ENCODE measurements at places on chromosomes 1 and 21.
A peak's percentile ranks its signal among the peaks of the same experiment; 100 is the strongest.

- no peak for DNase-seq
Measured at GRCh38 chr1:25825605-25826004, 5.9 kb downstream of the MTFR1L start.

DNA sequence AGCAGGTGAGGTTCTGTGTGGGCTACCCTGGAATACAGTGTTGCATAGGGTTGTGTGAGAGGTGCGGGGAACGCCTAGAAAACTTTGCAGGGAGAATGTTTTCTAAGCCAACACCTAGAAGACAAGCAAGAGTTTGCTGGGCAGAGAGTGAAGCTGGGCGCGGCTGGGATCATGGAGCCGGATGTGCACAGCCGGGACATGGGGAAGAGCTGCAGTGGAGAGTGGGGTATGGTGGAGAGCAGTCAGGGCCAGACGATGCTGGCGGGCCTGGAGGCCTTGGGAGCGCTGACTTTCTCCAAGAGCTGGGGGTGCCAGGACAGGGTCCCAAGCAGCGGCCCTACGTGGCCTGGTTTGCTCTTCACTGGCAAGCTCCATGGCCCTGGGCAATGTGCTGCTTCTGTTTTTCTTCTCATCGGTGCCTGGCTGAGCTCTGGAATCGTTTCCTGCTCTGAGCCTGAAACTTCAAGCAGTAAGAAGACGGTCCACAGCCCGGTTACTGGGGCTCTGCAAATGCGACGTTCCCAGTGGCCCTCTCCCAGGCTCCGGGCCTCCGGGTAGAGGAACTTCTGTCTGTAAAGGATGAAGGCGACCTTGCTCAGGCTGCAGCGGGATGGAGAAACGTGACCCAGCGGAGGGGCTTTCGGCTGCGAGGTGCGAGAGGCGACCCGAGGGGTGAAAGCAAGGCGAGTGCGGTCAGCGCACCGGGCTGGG, 51.9 kb upstream of the CD34 start:
- peak; percentile 66 for DNase-seq

- DNase-seq, result no peak
Measured at GRCh38 chr1:48582408-48582807, 110.4 kb upstream of the SPATA6 start.

GRCh38 chr1:35797380-35797779, 10.4 kb upstream of the AGO4 start:
- DNase-seq, result no peak

- peak; percentile 42 for DNase-seq
Measured at GRCh38 chr1:216750031-216750627, 26.9 kb upstream of the ESRRG start.

GRCh38 chr21:42587036-42587435, 66.4 kb upstream of the PDE9A start:
- no peak for DNase-seq

- no peak for DNase-seq
Measured at GRCh38 chr21:34807146-34807880, 138.5 kb downstream of the CLIC6 start.

DNA sequence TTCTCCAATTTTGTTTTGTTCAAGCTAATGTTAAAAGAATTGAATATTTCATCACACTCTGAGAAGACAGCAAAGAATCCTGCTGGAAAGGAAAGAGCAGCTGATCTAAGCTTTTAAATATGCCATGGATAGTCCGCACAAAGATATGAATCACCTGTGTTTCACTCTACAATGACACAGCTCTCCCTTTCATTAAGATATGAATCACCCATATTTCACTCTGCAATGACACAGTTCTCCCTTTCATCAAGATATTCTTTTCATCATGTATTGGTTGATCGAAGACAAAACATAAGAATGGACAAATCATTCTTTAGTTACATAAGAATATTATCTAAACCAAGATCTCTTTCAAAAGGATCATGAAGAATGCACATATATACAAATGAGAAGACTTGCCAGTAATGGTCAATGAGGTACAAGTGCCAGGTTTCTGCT, 367.3 kb downstream of the SMYD3 start:
- DNase-seq, result no peak

DNA sequence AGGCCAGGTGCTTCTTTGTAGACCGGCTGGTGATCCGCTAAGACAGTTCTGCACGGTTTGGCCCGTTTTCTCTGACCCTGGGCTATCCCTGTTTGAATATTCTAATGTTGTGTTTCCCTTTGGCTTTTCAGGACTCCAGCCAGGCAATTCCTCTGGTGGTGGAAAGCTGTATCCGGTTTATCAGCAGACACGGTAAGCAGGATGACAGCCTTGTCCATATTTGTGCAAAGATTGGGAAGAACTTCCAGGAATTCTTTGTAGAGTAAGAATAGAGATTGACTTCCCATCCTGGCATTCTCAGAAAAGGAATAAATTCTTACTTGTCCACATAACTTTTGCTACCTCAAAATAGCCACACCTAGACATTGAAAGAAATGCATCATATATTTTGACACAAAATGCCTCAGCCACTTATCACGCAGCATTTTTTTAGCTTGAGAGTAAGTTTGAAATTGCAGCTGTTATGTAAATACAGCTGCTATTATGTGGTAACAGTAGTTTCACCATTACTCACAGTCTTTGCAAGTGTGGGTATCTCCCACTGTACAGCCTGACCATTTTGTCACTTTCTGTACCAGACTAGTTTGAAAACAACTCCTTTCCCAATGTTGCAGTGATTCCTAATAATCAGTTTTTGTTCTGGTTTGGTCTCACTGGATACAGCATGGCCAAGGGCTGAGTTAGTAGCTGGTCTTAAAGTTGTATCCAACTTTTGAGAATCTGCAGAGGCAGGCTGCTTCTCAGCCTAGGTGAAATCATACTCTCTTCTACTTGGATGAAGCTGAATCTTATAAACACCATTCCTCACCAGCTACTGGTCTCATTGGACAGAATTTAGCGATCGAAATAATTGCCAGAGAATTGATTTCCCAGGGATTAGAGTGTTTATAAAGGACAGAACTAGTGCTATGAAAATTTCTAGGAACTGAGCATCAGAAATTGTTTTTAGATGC, 40.0 kb upstream of the IKBKE start:
- peak; percentile 42 for DNase-seq
